Left renal cortex interstitium (tissue), 4 donors: ENCODE measurements at places on chromosomes 7 and 10.

- no peak for DNase-seq
Observed at GRCh38 chr7:21028599-21028998, 241.9 kb upstream of the SP8 start.

DNA sequence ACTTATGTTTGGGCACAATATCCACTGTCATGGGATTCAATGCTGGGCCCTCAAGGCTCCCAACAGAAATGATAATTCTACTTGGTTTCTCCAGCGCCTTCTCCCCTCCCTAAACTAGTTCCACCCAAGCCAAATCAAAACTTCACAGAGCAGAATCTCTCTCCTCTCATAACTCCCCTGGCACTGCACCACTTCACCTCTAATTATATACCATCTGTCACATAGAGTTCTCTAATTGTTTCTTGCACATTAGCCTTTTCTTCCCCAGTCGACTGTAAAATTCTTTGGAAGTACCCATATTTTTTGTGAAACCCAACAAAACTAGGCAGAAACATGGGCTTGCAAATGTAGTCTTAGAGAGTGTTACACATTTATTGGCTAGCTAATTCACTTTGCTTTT, 8.1 kb downstream of the SGMS1 start:
- DNase-seq: no peak

- DNase-seq: no peak
Observed at GRCh38 chr7:49643321-49643720, 130.1 kb upstream of the VWC2 start.

DNA sequence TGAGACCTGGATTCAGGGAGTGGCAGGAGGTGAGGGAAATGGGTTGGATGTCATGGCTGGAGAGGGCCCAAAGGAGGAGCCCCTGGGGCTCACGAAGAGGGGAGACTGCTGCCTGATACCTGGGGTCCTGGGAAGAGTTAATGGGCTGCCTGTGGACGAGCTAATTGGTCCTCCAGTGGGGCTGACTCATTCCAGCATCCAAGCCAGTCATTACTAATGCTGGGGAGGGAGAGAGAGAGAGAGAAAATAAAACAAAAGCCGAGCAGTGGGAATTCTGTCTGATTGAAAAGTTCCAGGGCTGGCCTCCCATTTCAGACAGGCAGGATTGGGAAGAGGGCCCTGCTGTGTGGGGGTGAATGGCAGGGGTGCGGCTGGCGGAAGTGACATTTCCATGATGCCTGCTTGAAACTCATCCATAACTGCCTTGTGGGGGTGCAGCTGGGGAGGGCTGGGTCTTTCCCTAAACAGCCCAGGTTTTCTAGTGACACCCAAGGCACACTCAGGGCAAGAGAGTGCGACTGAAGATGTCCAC, 297.8 kb downstream of the RPS24 start:
- DNase-seq: no peak
